Stimulated activated CD8-positive, alpha-beta memory T cell treated with anti-CD3 and anti-CD28 coated beads, Interleukin-2, amount 100 ng/mL, for 48 hours (primary cell): ENCODE measurements at places on chromosomes 1 and 21.

- DNase-seq = no peak
These were observed 31.4 kb downstream of the FAAP20 start for GRCh38 chr1:2163205-2163604.

DNA sequence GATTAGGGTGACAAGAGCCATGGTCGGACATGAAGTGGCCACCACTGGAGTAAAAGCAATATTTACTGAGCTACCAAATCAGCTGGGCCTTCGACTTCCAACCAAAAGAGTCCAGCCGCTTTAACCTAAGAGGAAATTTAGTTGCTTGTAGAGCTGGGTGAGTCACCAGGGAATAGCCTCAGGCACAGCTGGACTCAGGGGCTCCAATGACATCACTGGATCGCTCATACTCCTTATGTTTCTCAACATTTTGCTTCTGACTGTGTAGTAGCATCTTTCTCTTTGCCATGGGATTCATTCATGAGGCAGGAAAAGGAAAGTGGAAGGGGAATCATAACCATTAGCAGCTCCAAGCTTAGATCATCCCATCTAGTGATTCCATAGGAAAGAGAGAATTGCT is 664.4 kb downstream of the MATN1 start:
- DNase-seq = no peak

GRCh38 chr1:53458634-53459033 is 565 bp upstream of the DMRTB1 start:
- no peak for DNase-seq

DNA sequence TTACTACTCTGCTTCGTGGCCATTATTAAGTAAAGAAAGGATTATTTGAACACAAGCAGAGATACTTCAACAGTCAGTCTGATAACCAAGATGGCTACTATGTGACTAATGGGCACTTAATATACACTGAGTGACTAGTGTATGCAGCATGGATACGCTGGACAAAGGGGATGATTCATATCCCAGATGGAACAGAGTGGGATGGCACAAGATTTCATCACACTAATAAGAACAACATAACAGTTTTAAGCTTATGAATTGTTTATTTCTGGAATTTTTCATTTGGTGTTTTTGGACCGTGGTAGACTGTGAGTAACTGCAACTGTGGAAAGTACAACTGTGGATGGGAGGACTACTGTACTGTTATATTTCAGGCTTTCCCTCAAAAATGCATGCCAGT is 9.4 kb downstream of the ZCCHC17 start:
- no peak for DNase-seq

GRCh38 chr1:89724369-89725010 is 91.6 kb downstream of the LRRC8C start:
- DNase-seq = peak; percentile 43

DNA sequence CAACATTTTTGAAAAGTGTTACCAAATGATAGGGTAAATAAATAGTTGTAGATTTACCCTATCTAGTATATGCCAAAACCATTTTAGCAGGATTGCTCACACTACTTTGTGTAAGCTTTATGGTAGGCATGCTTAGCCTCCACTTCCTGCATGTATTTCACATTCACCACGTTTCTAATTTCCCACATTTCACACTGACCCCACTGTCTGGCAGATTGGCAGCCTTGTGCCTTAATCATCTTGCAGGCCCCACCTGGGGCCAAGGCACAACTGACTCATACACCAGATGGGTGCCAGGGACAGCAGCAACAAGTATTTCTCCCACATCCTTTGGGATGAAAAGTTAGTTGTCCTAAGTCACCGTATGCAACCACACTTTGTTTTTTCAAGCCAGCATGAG is 21.2 kb upstream of the CENPF start:
- DNase-seq = no peak

- no peak for DNase-seq
These were observed 19.9 kb downstream of the MYOM3 start for GRCh38 chr1:24091971-24092482.

- DNase-seq = no peak
These were observed 80.6 kb downstream of the GON4L start for GRCh38 chr1:155776414-155776813.

DNA sequence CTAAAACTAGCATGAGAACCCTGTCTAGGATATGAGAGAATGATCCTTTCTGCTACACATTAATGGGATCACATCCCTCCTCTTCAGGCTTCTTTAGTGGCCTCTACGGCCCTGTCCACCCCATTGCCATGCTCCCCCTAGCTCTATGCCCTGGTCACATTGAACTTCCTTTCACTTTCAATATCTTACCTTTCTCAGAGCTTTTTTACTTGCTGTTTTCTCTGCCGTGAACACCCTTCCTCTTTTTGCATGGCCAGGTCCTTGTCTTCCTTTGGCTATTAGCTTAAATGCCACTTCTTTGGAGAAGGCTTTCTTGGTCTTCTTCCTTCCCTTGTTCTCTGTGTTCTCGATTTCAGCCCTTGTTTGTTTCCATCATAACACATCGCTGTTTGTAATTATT is 97.4 kb downstream of the GIPC2 start:
- DNase-seq = no peak
